ENCODE measurements at places on chromosomes 5 and 9.

DNA sequence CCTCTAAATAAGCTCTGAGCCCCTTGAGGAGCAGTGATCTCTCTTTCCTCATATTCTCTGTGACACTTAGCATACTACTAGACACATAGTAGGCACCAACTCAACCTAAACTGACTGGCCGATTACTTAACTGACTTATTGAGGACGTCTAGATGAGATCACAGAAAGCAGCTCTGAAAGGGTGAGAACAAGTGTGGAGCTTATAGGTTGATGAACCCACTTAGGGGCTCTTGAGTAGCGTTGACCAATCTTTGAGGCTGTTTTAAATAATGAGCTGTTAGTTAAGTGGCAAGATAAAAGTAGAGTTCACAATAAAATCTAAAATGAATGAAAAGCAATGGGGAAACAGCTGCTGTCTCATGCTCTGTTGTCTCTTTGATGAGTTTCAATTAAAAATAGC lies 124.7 kb upstream of the TNPO1 start:
- no peak for ATAC-seq

- ATAC-seq: no peak
These were observed 32.4 kb downstream of the DDX31 start for GRCh38 chr9:132637351-132637750.

- ATAC-seq: no peak
These were observed 225.6 kb downstream of the ARHGEF28 start for GRCh38 chr5:73851471-73852181.

DNA sequence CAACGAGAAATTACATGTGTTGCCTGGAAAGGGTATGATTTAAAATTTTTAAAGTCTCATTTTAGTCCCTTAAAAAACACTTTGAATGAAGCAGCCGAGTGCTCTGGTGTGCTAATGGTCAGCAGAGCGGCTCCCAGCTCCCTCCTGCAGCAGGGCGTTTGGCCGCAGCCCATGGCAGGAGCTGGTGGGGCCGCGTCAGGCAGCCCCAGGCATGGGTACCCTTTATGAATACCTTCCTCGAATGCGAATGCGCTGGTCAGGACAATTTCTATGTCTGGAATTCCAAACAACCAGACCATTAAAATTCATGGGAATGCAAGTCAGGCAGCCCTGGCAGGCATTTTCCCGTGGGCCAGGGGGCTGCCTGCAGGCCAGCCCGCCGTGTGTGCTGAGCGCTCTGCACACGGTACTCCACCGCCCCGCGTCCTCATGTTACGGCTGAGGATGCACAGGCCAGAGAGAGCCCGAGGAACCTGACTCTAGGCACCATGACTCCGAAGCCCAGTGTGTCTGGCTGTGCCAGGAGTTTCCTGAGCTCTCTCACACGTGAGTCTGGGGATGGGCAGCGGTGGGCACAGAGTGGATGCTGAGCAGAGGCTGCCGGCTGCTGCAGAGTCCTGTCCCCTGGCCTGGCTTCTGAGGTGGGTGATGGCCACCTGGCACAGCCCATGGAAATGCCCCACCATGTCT lies 123.7 kb downstream of the WNK2 start:
- no peak for ATAC-seq

DNA sequence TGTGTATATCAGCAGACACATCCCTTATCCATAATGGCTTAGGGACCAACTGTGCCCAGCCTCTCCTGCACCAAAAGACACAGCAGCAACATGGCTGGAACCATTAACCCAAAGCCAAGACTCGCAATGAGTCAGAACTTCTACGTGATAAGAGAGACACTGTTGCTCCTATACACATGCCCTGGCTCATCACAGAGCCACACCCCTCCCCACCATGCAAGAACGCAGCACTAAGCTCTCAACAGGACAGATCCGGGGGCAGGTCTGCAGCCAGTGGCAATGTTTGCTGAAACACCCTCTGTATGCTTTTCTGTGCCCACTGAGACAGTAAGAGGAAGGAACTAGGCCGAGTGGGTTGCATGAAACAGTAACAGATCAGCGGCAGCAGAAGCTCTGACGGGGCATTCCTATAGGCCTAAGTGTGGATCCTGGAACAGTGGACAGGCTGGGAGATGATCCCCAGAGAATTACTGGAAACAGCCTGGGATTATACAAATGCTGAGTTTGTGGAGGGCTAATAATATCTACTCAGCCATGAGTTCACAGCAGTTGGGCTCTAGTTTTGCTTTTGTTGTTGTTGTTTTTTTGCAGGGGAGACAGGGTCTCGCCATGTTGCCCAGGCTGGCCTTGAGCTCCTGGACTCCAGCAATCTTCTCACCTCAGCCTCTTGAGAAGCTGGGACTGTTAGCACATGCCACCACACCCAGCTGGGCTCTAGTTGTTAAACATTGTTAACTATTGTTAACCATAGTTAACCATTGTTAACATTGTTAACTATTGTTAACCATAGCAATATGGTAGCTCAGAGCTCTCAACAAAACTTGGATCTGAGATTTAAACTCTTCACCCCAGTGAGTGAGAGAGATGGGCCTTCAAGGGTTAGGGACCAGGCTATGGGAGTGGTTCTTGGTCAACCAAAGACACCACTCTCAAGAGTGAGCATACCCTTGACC lies 41.0 kb downstream of the B4GALT1 start:
- no peak for ATAC-seq

DNA sequence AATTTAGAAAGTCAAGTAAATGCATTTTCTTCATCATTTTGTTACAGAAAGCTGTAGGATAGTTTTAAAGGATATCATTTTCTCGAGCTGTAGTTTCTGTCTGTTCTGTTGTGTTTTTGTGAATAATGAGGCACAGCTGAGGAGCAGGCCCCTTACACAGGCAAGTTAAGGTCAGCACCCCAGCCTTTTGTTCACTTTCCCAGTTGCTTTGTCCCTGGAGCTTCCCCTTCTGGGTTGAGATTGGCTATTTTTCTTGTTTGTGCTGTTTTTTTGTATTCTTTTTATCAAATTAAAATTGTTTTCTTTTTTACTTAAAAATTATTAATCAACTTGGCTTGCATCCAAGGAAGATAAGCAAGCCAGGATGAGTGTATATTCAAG lies 213.8 kb upstream of the ACTBL2 start:
- ATAC-seq: no peak

DNA sequence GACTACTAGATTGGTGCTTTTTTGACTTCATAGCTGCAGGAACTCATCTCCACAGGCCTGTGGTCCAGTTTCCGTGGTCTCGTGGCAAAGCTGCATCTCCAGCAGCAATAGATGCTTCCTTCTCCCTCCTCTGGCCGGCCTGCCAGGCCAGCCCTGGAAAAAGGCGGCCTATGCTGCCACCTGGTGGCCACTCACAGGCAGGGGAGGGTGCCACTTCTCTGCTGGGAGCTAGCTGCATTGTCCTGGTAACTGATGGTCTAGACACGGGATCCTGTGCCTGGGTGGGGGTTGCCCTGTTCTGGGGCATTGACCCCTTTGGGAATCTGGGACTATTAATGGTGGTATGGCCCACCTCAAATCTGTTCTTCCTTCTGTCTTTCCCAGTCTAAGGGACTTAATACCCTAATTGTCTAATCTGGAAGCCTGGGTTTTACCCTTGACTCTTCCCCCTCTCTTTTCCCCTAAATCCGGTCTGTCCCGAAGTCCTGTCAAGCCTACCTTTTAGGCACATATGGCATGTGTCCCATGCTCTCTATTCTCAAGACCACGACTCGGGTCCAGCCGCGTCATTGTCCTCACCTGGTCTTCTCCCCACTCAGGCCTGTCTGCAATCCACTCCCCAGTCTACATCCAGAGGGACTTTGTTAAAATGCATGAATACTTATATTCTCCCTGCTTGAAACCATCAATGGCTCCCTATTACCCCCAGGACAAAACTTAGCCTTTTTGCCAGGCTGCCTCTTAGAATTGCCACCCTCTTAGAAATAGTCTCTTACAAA lies 20.1 kb upstream of the PTGS1 start:
- peak; percentile 99 for ATAC-seq

GRCh38 chr9:121954477-121955140 lies 138.5 kb downstream of the TTLL11 start:
- ATAC-seq: peak; percentile 59

GRCh38 chr5:59351076-59351794 lies 542.3 kb downstream of the PDE4D start:
- ATAC-seq: no peak

GRCh38 chr5:87141544-87141943 lies 126.1 kb upstream of the RASA1 start:
- ATAC-seq: peak; percentile 50

GRCh38 chr5:1510631-1511030 lies 13.1 kb downstream of the LPCAT1 start:
- no peak for ATAC-seq

GRCh38 chr9:138063785-138064184 lies 186.2 kb downstream of the CACNA1B start:
- ATAC-seq: no peak

DNA sequence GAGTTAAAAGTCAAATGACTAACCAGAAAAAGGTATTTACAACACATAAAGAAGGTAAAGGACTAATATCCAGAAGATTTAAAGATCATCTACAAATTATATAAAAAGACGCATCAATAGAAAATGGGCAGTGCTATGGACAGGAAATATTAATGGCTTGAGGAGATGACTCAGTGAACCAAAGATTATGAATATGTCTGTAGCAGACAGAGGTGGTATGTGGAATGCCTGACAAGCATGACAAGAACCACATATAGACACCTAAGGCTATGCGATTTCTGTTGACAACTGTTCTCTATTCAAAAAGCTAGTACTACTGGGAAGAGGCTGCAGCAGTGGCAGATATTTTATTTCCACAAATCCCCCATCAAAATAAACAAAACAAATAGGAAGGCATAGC lies 177.0 kb upstream of the SH3GL2 start:
- ATAC-seq: no peak

DNA sequence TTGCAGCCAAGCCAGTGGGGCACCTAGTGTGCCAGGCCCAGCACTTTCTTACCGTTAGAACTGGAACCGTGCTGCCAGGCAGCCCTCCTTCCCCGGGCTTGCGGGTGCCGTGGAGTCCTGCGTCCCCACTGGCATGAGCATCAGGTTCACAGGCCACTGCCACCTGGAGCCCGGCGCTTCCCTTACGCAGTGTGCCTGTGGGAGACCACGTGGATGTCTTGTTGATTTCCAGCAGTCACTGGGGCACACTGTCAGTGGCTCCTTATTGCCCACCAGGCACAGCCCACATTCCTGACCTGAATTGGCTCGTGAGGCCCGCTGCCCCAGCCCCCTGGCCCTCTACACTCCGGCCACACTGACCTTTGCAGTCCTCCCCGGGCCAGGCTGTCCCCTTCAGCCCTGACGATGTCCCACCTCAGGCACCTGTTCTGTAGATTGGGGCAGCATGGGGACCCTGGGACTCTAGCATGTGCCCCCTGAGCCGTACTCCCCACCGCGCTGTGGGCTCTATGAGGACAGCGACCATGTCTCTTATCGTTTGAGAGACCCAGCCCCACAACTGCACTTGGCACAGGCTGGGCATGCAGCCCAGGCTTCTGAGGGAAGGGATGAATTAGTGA lies 10.4 kb upstream of the CEL start:
- ATAC-seq: no peak

DNA sequence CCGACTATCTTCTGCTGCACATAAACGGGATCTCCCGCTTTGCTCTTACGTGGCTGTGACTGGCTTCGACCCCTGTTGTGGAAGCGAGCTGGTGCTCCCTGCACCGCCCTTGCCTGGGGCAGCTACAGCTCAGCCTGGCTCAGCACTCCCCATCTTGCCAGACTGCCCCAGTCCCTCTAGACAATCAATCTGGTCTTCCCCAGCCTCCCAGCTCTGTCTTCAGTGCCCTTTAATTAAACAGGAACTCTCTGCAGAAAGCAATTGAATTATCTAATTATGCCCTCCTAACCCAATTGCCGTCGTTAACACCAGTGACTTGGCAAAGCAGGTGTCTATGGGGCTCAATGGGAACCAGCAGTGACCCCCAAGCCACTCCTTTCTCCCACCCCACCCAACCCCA lies 18.9 kb upstream of the NTNG2 start:
- 0 out of 3 replicates have a peak, but pooled peaks have one; percentile 35 for ATAC-seq

DNA sequence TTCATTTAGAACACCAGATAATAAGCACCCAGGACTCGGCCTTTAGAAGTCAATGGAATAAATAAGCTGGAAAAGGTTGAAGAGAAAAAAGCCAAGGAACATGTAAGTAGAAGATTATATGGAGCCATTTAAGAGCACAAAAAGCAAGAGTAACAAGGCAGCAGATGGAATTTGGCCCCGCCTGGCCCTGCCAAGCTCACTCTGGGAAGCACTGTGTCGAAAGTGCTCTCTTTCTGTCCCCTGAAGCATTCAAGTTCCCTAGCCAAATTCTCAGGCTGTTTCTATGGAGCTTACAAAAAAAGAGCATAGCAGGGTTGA lies 73.0 kb upstream of the GPR151 start:
- no peak for ATAC-seq

DNA sequence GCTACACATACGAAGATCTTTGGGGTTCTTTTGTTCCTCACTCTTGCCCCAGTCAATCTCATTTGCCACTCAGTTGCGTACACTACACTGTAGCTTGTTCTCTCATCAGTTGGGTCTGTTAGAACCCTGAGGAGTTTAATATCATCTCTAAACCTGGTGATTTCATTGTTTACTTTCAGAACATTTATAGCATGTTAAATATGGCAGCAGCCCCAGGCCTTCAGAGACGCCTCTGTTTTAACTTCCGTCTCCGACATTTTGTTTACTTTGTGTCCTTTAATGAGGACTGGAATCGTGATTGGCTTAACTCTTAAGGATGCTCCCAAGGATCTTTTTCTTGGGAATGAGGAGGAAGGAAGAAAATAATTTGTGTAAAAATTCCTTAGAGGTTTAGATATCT lies 510.1 kb downstream of the NR2F1-AS1 start:
- no peak for ATAC-seq

- no peak for ATAC-seq
These were observed 52.2 kb downstream of the GARNL3 start for GRCh38 chr9:127316586-127317323.

DNA sequence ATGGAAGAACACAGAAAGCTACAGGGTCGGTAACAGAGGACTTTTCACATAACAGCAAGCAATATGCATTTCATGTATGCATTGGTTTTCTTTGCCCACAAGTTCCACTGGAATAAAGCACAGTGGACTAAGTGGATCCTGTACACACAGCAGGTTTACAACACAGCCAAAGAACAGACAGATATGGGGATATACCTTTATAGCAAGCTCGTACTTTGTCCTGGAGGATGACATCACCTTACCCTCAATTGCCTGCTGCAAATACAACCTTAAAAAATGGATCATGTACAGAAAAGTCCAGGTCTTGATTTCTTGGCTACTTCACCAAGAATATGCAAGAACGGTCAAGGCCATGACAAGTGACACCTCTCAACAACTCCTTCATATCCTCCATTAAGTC lies 1445.5 kb downstream of the MAT2B start:
- ATAC-seq: no peak

DNA sequence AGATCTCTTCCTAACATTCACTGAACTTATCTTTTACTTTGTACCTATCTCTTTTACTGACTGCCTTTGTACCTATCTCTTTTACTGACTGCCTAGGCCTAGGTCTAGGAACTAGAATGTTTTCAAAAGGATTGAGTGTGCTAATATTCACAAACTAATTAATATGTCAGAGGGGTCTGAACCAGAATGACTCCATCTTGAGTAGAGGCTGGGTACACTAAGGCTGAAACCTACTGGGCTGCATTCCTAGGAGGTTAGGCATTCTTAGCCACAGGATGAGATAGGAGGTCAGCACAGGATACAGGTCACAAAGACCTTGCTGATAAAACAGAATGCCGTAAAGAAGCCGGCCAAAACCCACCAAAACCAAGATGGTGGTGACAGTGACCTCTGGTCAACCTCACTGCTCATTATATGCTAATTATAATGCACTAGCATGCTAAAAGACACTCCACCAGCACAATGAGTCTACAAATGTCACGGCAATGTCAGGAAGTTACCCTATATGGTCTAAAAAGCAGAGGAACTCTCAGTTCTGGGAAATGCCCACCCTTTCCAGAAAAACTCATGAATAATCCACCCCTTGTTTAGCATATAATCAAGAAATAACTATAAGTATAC lies 2.5 kb upstream of the RHOBTB3 start:
- ATAC-seq: no peak

All from SK-N-SH treated with all-trans-retinoic acid at 6 μM for 48 hours (cell line).